ENCODE measurements at places on chromosomes 3 and 15.
A peak's percentile ranks its signal among the peaks of the same experiment; 100 is the strongest.

- no peak for DNase-seq
These were observed 38.3 kb downstream of the IFT57 start for GRCh38 chr3:108183971-108184370.

DNA sequence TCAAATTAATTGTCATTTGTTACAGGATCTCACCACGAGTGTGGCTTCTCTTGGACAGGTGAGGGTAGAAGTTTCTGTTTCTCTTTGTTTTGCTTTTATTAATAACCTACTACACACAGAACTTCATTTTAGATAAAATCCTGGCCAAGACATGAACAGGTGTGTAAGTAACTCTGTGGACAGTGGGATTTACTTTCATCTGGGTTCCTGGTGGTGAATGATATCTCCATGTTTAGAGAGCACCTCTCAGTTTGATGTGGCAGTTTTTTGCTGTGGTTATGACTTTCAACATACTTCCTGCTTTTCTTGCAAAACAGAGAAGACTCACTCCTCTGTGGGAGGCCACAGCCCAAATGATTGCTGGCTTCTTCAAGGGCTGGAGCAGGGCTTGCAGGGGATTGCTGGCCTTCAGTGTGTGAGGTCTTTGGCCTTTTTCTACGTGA, 71.1 kb upstream of the XCR1 start:
- peak; percentile 86 for DNase-seq

DNA sequence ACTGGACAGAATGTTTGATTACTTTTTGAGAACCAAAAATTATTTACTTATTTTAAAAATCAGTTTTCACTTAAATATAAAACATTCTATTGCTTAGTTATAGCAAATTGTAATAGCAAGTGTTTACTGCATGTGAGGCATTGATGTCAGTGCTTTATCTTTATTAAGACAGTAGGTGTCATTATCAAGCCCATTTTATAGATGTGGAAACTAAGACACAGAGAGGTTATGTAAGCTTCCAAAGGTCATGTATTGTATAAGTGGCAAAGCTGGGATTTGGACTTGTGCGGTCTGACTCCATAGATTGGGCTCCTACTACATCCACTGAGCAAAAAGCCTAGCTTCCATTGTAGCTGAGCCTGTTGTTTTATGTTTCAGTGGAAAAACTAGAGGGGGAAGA, 17.6 kb downstream of the ZNF589 start:
- no peak for DNase-seq

DNA sequence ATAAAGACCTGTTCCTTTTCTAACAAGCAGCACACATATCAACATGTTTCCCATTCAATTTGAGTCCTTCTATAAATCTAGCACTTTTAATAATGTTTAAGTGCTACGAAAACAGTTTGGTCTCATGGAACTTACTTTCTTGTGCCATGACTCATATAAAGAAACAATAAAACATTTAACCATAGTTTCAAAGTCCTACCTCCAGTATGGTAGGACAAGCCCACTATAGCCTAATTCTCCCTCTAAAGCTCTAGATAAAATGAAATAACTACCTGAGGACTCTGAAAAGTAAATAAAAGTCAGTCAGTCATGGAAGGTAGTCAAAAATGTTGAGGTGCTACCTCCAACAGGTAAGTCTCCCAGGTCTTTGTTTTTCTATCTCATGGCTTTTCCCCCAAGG, 12.0 kb upstream of the PIK3CA start:
- DNase-seq: no peak

GRCh38 chr15:56732886-56733135, 498 bp downstream of the ZNF280D start:
- no peak for DNase-seq

GRCh38 chr15:57375827-57376695, at the start of gene CGNL1:
Gene CGNL1, plus strand, starts transcription at chr15:57376505. Its CDS starts 61,495 bp downstream, at chr15:57438000.
- DNase-seq: no peak

DNA sequence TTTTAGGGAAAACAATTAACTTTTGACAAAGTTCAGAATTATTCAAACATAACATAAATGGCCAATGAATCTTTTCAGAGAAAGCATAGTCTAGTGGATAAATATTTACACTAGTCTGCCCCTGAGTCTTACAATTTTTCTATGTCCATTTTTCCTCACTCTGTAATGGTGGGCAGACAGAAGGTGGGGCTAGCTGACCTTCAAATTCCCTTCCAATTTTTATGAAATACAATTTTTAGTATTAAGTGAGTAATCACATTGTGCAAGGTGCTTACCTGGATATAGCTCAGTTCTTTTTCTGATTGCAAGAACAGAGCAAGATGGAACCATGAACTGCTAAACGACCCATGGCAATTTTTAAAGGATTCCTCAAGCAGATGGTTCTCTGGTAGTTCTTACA, 441.7 kb upstream of the NR2F2 start:
- no peak for DNase-seq

GRCh38 chr15:20358066-20358778, 183.4 kb downstream of the GOLGA6L6 start:
- DNase-seq: no peak

DNA sequence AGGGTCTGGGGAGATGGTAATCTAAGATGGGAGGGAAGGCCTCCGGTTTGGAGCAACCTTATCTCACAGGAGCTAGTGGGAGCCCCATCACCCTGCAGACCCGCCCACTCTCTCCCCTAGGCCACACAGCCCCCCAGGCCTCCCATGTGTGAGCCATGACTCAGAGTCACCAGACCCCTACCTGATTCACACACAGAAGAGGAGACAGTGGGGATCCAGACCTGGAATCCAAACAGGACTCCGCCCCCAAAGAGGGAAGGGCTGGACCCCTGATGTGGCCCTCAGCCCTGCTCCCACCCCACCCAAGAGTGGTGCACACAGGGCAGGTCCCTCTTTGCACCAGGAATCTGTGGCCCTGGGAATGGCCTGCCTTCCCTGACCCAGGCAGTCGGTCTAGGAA, 97.4 kb downstream of the ADCY5 start:
- no peak for DNase-seq

GRCh38 chr15:65154720-65155119, 21.1 kb upstream of the PDCD7 start:
- DNase-seq: no peak

DNA sequence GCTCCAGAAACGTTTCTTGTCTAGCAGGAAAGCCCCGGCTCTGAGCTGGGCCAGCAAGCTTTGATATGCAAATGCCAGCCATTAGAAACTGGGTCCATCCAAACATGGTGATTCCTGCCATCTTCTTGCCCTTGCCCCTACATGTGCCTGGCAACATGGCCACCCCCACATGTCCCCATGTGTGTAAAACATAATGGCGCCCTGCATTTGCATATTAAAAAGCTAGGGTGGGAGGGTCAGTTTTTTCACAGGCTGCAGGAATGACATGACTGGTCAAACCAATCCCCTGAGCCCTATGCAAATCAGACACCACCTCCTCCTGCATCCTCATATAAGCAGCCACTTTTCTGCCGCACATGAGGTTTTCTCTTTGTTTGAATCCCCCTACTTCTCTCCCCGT, 21.2 kb downstream of the GPR156 start:
- DNase-seq: no peak

GRCh38 chr3:106018929-106019550, 150.2 kb upstream of the CBLB start:
- DNase-seq: no peak

GRCh38 chr3:21142949-21143348, 608.1 kb downstream of the ZNF385D start:
- DNase-seq: no peak

DNA sequence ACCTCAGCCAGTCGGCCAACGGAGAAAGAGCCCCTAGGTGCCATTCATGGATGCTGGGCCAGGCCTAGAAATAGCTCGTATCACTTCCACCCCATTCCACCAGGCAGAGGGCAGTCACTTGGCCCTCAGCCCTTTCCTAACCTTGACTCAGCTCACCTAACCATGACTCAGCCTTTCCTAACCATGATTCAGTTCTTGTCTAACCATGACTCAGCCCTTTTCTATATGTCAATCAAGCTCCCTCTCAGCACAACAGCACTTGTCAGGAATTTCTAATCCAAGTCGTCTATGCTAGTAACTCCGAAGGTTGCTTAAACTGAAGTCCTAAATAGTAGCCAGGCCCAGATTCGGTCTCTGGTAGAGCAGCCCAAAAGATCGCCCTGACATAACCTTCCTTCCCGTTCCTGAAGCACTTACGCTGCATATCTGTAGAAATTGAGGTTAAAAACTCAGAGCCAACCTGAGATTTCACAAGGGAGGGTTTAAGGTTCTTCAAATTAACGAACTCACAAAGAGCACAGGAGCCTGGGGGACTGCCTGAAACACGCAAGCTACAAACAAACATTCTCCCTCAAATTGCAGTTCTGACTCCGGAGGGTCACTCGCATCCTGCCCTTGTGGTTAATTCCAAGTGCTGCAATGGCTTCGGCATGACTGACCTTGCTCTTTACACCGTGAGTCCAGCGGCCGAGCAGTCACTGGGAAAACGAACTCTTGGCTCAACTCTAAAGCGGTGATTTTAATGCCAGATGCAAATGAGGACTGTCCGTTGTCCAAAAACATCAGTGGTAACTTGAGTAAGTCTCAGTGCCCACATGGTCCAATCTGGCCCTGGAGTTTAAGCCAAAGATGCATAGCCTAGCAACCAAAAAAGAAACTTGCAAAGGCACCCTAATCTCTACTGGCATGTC, 99.9 kb downstream of the ADAMTS17 start:
- no peak for DNase-seq

DNA sequence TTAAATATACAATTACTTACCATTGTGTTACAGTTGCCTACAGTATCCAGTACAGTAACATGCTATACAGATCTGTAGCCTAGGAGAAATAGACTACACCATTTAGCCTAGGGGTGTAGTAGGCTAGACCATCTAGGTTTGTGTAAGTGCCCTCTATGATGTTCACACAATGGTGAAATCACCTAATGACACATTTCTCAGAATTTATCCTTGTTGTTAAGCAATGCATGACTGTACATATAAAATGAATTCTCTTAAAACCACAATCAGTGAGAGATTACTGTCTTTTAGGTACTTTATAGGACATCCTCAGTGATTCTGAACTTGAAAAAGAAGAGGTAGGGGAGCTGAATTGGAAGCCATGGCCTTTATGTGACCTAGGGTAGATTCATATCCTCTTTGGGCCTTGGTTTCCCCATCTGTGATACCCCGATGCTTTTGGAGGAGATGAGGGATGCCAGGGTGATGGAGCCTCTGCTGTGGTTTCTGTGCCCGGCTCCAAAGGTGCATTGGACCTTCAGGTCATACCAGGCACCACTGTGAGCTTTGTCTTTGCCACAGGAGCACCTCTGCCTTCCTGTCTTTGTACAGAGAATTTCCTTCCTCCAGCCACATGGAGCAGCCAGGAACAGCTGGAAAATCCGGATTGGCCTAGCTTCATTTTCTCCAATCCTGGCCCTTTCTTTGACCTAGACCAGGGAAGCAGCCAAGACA, 51.9 kb upstream of the FLNB start:
- DNase-seq: no peak

DNA sequence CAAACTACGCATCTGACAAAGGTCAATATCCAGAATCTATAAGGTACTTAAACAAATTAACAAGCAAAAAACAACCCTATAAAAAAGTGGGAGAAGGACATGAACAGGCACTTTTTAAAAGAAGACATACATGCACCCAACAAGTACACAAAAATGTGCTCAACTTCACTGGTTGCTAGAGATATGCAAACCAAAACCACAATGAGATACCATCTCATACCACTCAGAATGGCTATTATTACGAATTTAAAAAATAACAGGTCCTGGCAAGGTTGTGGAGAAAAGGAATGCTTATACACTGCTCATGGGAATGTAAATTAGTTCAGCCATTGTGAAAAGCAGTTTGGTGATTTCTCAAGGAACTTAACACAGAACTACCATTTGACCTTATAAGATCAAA, 175.6 kb upstream of the MLF1 start:
- DNase-seq: no peak

GRCh38 chr15:41517895-41518449, 4.3 kb upstream of the LTK start:
- DNase-seq: no peak

- DNase-seq: no peak
These were observed 108.8 kb downstream of the SQOR start for GRCh38 chr15:45743426-45744235.

- DNase-seq: no peak
These were observed 71.9 kb downstream of the FOXB1 start for GRCh38 chr15:60076045-60076444.
